ENCODE measurements at places on chromosomes 6 and 20. TPM values are rescaled to one million over a fixed set of nuclear protein-coding genes. Genes with fewer than 3 reads are reported as not detected.

- no peak overlapping the region for H3K27ac ChIP-seq
- no peaks in the 10 kb centered on the region for H3K36me3 ChIP-seq
- no peaks in the 10 kb centered on the region for H3K4me1 ChIP-seq
- H3K4me3 ChIP-seq, result no peak overlapping the region
- no peaks in the 10 kb centered on the region for H3K27me3 ChIP-seq
Measured at GRCh38 chr6:164246082-164246481, 831.6 kb downstream of the QKI start.

Gene RNF182
- 6.4 TPM for total RNA-seq

DNA sequence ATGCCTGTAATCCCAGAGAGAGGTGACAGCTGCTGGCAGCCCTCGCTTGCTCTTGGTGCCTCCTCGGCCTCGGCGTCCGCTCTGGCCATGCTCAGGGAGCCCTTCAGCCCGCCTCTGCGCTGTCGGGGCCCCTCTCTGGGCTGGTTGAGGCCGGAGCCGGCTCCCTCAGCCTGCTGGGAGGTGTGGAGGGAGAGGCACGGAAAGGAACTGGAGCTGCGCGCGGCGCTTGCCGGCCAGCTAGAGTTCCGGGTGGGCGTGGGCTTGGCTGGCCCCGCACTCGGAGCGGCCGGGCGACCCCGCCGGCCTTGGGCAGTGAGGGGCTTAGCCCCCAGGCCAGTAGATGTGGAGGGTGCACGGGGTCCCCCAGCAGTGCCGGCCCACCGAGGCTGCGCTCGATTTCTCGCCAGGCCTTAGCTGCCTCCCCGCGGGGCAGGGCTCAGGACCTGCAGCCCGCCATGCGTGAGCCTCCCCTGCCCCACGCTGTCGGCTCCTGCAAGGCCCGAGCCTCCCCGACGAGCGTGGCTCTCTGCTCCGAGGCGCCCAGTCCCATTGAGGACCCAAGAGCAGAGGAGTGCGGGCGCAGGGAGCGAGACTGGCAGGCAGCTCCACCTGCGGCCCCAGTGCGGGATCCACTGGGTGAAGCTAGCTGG, 34.6 kb downstream of the C6orf52 start:
- H3K4me3 ChIP-seq, result peak overlapping the region; percentile 39
- no peaks in the 10 kb centered on the region for H3K4me1 ChIP-seq
- H3K27ac ChIP-seq, result no peak overlapping the region
- H3K36me3 ChIP-seq, result no peaks in the 10 kb centered on the region
- DNase-seq, result no peak

DNA sequence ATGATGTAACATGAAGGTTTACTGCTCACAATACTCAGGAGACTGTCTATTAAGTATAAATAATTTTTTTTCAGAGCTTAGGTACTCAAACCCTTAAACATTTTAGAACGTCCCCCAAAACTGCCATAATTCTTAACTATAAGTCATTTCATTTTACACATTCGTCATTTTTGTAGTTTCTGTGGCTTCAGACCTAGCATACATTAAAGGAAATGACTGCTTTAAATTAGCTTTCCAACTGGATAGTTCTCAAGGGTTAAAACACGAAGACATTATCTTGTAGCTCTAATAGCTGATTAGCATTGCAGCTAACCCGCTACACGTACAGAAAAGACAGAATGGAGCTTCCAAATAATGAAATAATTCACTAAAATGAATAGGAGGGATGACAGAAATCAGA, 24.9 kb upstream of the PLN start:
- H3K27me3 ChIP-seq, result no peaks in the 10 kb centered on the region
- no peak overlapping the region for H3K4me3 ChIP-seq
- H3K4me1 ChIP-seq, result peaks cover 2% of the 10 kb centered on the region
- peaks cover 5% of the 10 kb centered on the region for H3K36me3 ChIP-seq
- no peak for DNase-seq
- no peak overlapping the region for H3K27ac ChIP-seq

Gene TRAPPC3L
- total RNA-seq, result not detected

DNA sequence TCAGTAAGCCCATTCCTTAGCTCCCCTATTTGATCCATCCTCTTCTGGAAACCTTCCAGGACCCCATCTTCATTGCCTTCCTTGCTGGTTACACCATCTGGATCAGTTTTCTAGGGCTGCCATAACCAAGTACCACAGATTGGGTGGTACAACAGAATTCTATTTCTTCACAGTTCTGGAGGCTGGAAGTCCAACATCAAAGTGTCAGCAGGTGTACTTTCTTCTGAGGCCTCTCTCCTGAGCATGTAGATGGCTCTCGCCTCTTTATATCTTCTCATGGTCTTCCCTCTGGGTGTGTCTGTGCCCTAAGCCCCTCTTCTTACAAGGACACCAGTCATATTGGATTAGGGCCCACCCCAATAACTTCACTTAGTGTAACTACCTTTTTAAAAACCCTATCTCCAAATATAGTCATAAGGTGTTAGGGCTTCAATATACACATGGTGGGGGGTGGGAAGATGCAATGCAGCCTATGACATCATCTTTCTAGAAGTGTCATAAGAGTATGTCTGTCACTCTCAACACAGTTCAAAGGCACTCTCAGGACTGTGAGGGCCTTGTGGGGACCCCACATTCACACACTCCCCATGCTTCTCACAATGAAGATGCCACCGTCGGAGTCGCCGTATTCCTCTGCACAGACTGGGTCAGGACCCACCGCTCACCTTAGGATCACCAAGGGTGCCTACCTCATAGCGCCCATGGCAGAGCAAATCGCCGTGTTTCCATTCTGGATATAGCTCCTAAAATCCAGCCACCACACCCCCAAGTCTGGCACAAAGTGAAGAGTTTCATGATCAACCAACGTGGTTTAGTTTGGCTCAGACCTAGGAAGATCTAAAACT, 12.2 kb upstream of the PRND start:
- no peak overlapping the region for H3K4me3 ChIP-seq
- no peak for DNase-seq
- H3K36me3 ChIP-seq, result no peaks in the 10 kb centered on the region
- no peak overlapping the region for H3K27ac ChIP-seq
